ENCODE measurements at places on chromosomes 11 and 22.

DNA sequence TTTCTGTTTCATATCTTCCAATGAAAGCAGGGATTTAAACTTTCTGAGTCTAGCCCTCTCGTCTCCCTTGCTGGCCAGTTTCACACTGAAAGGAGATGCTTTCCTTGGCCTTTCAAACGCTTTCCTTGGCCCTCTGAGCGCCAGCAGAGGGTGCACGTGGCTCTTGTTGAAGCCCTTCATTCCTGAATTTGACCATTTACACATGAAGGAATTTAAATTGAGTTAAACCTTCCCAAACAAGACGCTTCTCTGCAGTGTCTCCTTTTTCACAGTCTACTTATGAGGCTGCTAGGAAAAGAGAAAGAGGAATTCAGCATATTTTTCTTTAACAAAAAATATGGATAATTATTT, 21.6 kb downstream of the NNMT start:
- peaks cover 17% of the 10 kb centered on the region for H3K4me1 ChIP-seq
- no peak overlapping the region for H3K27ac ChIP-seq
- no peaks in the 10 kb centered on the region for H3K36me3 ChIP-seq
- no peak overlapping the region for H3K4me3 ChIP-seq

DNA sequence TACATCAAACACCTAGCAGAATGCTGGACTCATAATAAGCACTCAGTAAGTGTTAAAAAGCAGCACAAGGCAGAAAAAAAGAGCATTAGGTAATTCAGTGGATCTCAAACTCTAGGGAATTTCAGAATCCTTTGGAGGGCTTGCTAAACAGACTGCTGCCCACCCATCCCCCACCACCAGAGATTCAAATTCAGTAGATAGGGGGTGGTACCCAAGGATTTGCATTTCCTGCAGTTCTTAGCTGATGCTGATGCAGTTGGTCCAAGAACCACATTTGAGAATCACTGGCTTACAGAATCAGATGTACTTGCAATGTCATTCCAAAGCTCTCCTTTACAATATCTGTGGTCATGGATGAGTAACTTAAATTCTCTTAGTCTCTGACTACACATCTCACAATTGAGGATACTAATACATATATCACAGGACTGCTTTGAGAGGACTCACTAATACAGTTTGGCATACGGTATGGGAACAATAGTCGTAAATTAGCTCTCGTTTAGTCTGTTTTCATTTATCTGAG, 664.5 kb downstream of the KCNA4 start:
- DNase-seq = no peak
- no peak overlapping the region for H3K27ac ChIP-seq
- H3K27me3 ChIP-seq = no peaks in the 10 kb centered on the region
- H3K36me3 ChIP-seq = no peaks in the 10 kb centered on the region
- H3K4me1 ChIP-seq = no peaks in the 10 kb centered on the region

- DNase-seq = no peak
- H3K4me1 ChIP-seq = peaks cover 18% of the 10 kb centered on the region
- H3K27me3 ChIP-seq = no peaks in the 10 kb centered on the region
- H3K4me3 ChIP-seq = no peak overlapping the region
- no peak overlapping the region for H3K27ac ChIP-seq
- peaks cover 18% of the 10 kb centered on the region for H3K36me3 ChIP-seq
Observed at GRCh38 chr22:30408388-30409102, 11.7 kb downstream of the SEC14L2 start.

DNA sequence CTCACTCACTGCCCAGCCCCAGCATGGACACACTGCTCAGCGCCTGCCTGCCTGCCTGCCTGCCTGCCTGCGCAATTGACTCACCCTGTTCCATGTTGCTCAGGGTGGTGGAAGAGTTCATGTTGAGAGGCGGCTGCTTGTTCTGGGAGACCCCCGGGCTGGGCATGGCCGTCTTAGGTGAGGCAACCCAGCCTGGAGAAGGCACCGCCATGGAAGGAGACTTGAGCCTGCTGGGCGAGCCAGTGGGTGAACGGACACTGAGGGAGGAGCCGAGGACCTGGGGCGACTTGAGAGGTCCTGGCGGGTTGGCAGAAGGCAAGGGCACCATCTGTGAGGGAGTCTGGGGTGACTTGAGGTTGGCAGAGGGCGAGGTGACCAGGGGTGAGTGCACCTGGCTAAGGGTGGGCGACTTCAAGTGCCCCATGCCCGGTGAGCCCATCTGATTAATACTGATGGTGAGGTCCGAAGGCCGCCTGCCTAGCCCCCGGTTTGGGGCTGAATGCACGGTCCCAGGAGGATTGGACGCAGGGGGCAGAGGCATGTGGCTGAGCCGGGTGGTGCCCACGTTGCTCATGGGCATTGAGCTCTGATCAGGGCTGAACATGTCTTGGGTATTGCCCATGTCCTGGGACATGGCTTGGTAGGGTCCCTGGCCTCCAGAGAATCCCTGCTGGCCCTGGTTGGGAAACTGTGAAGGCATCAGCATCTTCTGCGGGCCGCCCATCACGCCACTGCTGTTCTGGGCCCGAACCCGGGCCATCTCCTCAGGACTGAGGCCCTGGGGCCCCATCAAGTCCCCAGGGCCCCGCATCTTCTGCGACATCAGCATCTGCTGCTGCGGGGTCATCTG, 17.1 kb downstream of the CXCR5 start:
- H3K27ac ChIP-seq = peak overlapping the region; percentile 80
- H3K4me3 ChIP-seq = no peak overlapping the region
- no peaks in the 10 kb centered on the region for H3K27me3 ChIP-seq
- peaks cover 14% of the 10 kb centered on the region for H3K36me3 ChIP-seq
- H3K4me1 ChIP-seq = peaks cover 22% of the 10 kb centered on the region

GRCh38 chr11:86360775-86361395, 13.8 kb upstream of the CCDC81 start:
- H3K27me3 ChIP-seq = no peaks in the 10 kb centered on the region
- no peaks in the 10 kb centered on the region for H3K4me1 ChIP-seq
- no peak overlapping the region for H3K4me3 ChIP-seq
- DNase-seq = no peak
- no peaks in the 10 kb centered on the region for H3K36me3 ChIP-seq
- H3K27ac ChIP-seq = no peak overlapping the region

- H3K36me3 ChIP-seq = no peaks in the 10 kb centered on the region
- H3K4me1 ChIP-seq = no peaks in the 10 kb centered on the region
- no peak overlapping the region for H3K4me3 ChIP-seq
- H3K27me3 ChIP-seq = no peaks in the 10 kb centered on the region
- H3K27ac ChIP-seq = no peak overlapping the region
Observed at GRCh38 chr11:84089072-84090057, 803.2 kb upstream of the CCDC90B start.

DNA sequence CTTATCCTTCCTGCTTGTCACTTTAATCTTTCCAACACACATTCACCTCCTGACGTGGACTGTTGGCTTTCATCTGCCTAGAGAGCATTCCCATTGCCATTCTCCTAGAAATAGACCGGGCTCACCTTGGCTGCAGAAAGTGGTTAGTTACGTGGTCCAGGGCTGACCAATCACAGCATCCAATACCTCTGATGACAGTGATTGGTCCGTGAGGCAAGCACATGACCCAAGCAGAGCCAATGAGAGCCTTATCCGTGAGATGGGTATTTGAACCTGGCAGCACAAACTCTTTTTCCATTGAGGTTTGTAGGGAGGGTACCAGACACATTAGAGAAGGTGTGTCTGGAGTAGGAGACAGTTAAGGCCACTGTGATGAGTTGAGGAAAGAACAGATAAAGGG, 85.8 kb downstream of the MIAT start:
- H3K27me3 ChIP-seq = no peaks in the 10 kb centered on the region
- no peaks in the 10 kb centered on the region for H3K36me3 ChIP-seq
- no peak overlapping the region for H3K4me3 ChIP-seq
- no peak for DNase-seq

DNA sequence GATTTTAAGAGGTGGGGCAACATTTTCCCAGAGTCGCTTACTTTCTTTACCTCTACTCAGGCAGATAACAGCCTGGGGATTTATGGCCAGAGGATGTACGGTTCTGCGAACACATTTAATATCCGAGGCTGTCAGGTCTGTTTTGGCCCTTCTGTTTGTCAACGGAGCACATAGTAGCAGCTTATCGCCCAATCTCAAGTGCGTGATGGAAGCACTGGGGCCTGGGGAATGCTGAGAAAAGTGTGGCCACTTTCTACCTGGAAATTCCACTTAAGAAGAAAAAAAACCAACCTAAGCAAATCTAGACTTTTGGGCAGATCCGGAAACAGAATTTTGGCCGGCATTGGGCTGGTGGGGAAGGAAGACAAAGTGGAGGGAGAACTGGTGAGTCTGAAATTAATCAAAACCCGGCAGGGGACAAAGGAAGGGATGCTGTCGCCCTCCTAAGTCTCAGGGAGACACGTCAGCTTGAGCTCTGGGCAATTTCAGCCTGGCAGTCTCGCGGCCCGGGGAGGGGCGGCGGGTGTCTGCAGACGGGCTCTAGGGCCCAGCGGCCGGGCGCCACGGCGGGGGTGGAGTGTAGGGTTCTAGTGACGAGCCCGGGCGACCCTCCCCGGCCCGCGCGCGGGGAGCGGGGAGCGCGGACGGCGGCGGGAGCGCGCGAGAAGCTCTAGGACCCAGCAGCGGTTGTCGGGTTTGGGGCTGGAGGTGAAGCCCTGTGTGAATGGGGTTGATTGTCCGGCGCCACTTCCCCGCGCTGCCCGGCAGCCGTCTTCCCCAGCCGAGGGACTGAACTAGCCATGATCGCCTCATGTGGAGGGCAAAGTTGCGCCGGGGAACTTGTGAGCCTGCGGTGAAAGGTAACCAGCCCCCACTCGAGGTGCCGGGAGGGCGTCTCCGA, at the start of gene AMOTL1:
TSS of gene AMOTL1 (plus strand) at position 656 of the 901 bp plus-strand sequence. CDS start at position 812, 156 bp downstream.
- peaks cover 6% of the 10 kb centered on the region for H3K4me1 ChIP-seq

- DNase-seq = no peak
- H3K4me3 ChIP-seq = no peak overlapping the region
- no peak overlapping the region for H3K27ac ChIP-seq
- H3K4me1 ChIP-seq = peaks cover 2% of the 10 kb centered on the region
- no peaks in the 10 kb centered on the region for H3K36me3 ChIP-seq
Observed at GRCh38 chr11:75639762-75640181, 29.1 kb downstream of the MAP6 start.

- no peaks in the 10 kb centered on the region for H3K4me1 ChIP-seq
- no peak overlapping the region for H3K27ac ChIP-seq
- no peaks in the 10 kb centered on the region for H3K36me3 ChIP-seq
- DNase-seq = no peak
- no peaks in the 10 kb centered on the region for H3K27me3 ChIP-seq
Observed at GRCh38 chr11:55658608-55659007, 3.4 kb upstream of the OR4C6 start.

DNA sequence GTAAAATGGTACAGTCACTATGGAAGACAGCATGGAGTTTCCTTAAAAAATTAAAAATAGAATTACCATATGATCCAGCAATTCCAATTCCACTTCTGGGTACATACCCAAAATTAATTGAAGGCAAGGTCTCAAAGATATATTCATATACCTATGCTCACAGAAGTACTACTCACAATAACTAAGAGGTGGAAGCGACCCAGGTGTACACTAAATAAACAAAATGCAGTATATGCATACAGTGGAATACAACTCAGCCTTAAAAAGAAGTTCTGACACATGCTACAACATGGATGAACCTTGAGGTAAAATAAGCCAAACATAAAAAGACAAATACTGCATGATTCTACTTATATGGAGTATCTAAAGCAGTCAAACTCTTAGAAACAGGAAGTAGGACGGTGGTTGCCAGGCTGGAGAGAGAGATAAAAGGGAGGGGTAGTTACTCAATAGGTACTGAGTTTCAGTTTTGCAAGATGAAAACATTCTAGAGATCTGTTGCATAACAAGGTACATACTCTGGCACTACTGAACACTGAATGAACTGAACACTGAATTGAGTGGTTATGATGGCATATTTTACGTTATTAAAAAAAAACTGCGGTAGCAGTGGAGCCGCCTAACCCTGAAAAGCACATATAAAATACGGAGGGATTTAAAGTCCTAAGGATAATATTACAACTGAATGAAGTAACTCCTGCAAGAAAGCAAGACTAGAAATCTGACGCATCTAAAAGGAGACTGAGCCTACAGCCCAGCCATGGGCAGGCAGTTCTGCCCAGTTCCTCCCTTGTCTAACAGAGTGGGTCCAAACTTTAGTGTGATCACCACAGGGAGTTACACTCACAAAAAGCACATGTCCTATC, 12.8 kb downstream of the DGCR2 start:
- peaks cover 57% of the 10 kb centered on the region for H3K4me1 ChIP-seq
- DNase-seq = no peak
- H3K36me3 ChIP-seq = peaks cover 8% of the 10 kb centered on the region
- H3K4me3 ChIP-seq = peak overlapping the region; percentile 58
- no peaks in the 10 kb centered on the region for H3K27me3 ChIP-seq

- peaks cover 20% of the 10 kb centered on the region for H3K36me3 ChIP-seq
- peaks cover 29% of the 10 kb centered on the region for H3K4me1 ChIP-seq
- no peak for DNase-seq
- peak within 1 kb of the TSS; percentile 40 for H3K27ac ChIP-seq
- H3K27me3 ChIP-seq = peaks cover 4% of the 10 kb centered on the region
Observed at GRCh38 chr11:57338142-57338541, at the start of gene P2RX3. Gene P2RX3 (plus strand): TSS chr11:57338352. CDS start chr11:57338551, 199 bp downstream.

DNA sequence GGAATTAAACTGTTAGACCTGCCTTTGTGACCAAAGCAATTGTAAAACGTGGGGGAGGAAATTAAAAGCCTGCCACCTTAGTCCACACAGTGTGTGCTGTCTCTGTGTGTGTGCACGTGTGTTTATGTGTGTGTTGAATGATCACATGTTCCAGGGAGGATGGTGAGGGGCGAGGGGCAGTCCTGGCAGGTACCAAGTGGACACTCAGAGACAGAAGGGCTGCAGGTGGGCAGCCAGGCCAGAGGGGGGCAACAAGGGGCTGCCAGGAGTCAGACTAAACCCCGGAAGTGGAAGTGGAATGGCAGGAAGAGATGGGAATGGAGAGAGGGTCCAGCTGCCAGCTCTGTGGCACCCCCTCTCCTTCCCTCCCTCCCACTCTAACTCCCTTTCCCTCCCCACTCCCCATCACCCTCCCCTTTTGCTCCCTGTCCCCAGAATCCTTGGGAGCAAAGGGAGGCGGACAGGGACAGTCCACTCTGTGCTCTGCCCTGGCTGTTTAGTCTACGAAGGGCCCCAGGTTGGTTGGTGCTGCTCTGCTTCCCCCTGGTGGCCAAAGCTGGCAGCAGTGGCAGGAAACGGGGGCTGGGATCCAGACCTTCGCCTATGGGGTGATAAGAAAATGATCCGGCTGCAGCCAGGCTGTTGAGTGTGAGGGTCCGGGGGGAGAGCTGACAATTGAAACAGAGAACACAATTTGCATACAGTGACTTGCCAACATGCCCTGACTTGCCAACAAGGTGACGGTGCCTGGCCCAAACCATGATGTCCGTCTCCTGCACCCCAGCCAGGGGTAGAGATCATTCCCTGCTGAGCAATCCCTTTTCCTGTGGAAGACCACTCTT, 24.4 kb downstream of the P2RY2 start:
- peak; percentile 71 for DNase-seq
- H3K27me3 ChIP-seq = peaks cover 11% of the 10 kb centered on the region
- H3K36me3 ChIP-seq = no peaks in the 10 kb centered on the region
- no peak overlapping the region for H3K4me3 ChIP-seq
- no peaks in the 10 kb centered on the region for H3K4me1 ChIP-seq

All from activated naive CD8-positive, alpha-beta T cell treated with anti-CD3 and anti-CD28 coated beads for 36 hours (primary cell).